Posterior vena cava (tissue), 2 donors: ENCODE measurements at places on chromosomes 2 and 18. TPM values are rescaled to one million over a fixed set of nuclear protein-coding genes. Genes with fewer than 3 reads are reported as not detected.

The TGFBRAP1 gene
- total RNA-seq, result 18.8 TPM

- no peak for DNase-seq
Measured at GRCh38 chr2:100818003-100818605, 1.8 kb upstream of the NPAS2 start.

The SERPINB8 gene
- 31.1 TPM for total RNA-seq

DNA sequence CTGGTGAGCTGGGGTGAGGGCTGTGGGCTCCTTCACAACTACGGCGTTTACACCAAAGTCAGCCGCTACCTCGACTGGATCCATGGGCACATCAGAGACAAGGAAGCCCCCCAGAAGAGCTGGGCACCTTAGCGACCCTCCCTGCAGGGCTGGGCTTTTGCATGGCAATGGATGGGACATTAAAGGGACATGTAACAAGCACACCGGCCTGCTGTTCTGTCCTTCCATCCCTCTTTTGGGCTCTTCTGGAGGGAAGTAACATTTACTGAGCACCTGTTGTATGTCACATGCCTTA is 10.5 kb downstream of the PROC start:
- no peak for DNase-seq

GRCh38 chr2:121903037-121903689 is 147.7 kb downstream of the TSN start:
- peak; percentile 83 for DNase-seq

The KCNG3 gene
- 0.05 TPM for total RNA-seq

- DNase-seq, result no peak
Measured at GRCh38 chr2:174611006-174611405, 13.4 kb upstream of the WIPF1 start.

- no peak for DNase-seq
Measured at GRCh38 chr2:190451561-190452176, 43.5 kb downstream of the MFSD6 start.

GRCh38 chr2:54455563-54456361 is at the start of gene SPTBN1:
Gene SPTBN1, plus strand, starts transcription at chr2:54456327. Its CDS starts 70,092 bp downstream, at chr2:54526419.
- DNase-seq, result peak; percentile 96

- no peak for DNase-seq
Measured at GRCh38 chr2:205683502-205684367, 1.4 kb downstream of the NRP2 start.

DNA sequence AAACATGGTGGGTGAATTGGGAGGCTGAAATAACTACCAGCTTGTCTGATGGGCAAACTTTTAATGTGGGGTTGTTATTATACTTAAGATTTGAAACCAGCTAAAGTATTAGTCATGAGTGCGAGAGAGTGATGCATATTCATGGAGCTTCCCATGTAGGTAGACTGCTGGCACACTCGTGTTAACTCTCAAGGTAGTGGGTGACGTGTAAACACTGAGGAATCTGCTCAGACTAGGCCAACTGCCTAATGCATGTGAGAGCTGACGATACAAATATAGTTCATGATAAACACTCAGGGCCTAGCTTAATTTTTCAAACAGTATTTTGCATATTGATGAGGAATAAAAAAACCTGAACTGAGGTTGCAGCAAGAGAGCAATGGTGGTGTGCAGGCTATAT is 1165.7 kb upstream of the PIK3C3 start:
- no peak for DNase-seq
